Keratinocyte (primary cell): ENCODE measurements at places on chromosomes 1 and 21.
A peak's percentile ranks its signal among the peaks of the same experiment; 100 is the strongest.

DNA sequence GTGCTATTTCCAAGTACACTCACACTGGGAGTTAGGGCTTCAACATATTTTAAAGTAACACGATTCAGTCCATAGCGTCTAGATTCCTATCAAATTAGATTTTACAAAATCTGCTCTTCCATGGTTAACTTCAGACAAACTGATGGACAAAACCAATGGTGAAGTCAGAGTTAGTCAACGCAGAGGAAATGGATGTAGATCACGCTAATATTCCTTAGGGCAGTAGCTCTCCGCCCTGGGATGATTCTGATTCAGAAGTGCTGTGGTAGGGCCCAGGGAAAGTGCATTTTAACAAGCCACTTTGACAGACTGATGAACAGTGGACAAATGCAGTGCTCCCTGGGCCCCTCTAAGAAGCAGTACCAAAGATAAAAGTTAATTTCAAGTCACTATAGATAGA lies 83.2 kb downstream of the HIVEP3 start:
- no peak for DNase-seq
- no peak overlapping the region for H3K27ac ChIP-seq

GRCh38 chr1:3237570-3237969 lies 168.6 kb downstream of the PRDM16 start:
- no peaks in the 10 kb centered on the region for H3K27me3 ChIP-seq
- H3K36me3 ChIP-seq = no peaks in the 10 kb centered on the region
- H3K4me1 ChIP-seq = no peaks in the 10 kb centered on the region
- H3K4me3 ChIP-seq = no peak overlapping the region
- no peak for DNase-seq
- no peak overlapping the region for H3K27ac ChIP-seq

DNA sequence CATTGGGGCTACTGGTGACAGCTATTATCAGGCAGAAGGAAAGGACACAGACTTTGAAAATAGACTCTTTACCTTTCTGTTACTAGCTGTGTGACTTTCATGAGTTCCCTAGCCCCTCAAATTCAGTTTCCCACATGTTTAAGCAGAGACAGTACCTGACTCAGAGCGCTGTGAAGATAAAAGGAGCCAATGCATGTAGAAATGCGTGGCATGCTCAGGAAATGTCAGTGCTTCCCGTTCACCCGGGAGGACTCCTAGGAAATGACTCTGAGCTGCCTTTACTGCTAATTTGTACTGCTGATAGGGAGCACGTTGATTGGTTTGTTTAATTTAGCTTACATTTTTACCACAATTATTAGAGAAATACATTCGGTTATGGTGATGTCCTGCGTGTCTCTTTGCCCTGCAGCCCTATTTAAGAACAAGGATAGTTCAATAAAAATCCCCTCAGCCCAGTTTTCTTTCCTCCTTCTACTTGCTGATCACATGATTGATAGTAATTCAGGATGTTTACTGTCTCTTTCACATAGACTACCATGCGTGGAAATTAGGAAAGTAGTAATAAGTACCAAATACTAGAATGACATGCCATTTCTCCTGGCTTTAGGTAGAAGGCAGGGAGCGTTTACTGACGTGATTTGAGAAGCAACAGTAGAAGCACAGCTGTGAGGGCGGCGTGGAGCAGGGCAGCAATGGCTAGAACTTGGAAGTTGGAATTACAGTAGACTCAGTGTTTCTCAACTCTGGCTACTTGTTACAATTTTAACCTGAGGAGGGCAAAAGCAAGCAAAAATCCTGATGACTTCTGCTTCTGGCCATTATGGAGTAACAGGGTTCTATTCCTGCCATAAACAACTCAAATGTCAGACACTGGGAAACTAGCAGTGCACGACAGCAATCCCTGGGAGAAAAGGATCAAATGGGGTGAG lies 15.9 kb downstream of the PDIK1L start:
- peak overlapping the region; percentile 47 for H3K4me3 ChIP-seq
- peaks cover 36% of the 10 kb centered on the region for H3K4me1 ChIP-seq
- no peak for DNase-seq
- H3K27ac ChIP-seq = peak overlapping the region; percentile 77
- no peaks in the 10 kb centered on the region for H3K27me3 ChIP-seq
- no peaks in the 10 kb centered on the region for H3K36me3 ChIP-seq

GRCh38 chr1:8427493-8427892 lies 109.6 kb downstream of the SLC45A1 start:
- H3K4me1 ChIP-seq = peaks cover 10% of the 10 kb centered on the region
- H3K27me3 ChIP-seq = no peaks in the 10 kb centered on the region
- no peak overlapping the region for H3K27ac ChIP-seq
- DNase-seq = no peak

DNA sequence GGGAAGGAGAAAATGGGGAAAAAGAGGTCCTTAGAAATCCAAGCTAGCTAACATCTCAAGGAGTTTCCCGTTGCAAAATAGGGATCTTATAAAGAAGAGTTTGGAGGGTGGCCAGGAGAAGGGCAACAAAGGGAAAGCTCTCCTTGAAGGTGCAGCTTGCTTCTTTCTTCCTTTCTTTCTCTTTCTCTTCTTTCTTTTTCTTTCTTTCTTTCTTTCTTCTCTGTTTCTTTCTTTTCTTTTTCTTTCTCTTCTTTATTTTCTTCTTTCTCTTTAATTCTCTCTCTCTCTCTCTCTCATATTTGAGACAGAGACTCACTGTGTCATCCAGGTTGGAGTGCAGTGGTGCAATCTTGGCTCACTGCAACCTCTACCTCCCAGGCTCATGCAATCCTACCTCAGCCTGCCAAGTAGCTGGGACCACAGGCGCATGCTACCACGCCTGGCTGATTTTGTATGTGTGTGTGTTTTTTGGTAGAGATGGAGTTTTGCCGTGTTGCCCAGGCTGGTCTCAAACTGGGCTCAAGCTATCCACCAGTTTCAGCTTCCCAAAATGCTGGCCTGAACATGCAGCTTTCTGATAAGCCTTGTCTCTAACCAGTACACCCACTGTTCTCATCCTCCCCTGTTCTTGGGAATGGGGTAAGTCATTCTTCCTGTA lies 44.4 kb downstream of the RNF11 start:
- H3K27ac ChIP-seq = no peak overlapping the region
- H3K36me3 ChIP-seq = peaks cover 1% of the 10 kb centered on the region
- H3K4me3 ChIP-seq = no peak overlapping the region
- no peak for DNase-seq
- no peaks in the 10 kb centered on the region for H3K4me1 ChIP-seq

DNA sequence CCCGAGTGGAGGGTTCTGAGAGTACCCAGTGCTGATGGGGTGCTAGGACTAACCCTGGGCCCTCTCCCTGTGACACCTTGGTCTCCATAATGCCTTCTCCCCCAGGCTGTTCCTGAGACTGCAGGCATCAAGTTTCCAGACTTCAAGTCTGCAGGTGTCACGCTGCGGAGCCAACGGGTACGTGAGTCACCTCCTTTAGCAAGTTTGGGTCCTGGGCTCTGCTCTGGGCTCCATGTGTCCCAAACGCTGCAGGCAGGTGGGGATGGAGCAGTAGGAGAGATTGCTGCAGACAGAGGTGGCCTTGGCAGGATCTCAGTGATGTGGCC lies 6.0 kb downstream of the DMAP1 start:
- H3K4me1 ChIP-seq = peaks cover under 1% of the 10 kb centered on the region
- DNase-seq = no peak
- no peak overlapping the region for H3K4me3 ChIP-seq
- peaks cover 32% of the 10 kb centered on the region for H3K36me3 ChIP-seq

- H3K27ac ChIP-seq = no peak overlapping the region
- H3K36me3 ChIP-seq = no peaks in the 10 kb centered on the region
- DNase-seq = no peak
- H3K27me3 ChIP-seq = no peaks in the 10 kb centered on the region
Observed at GRCh38 chr1:30642391-30643120, 80.8 kb downstream of the MATN1 start.

- H3K27ac ChIP-seq = no peak overlapping the region
- DNase-seq = peak; percentile 5
- no peak overlapping the region for H3K4me3 ChIP-seq
- H3K27me3 ChIP-seq = no peaks in the 10 kb centered on the region
- H3K4me1 ChIP-seq = no peaks in the 10 kb centered on the region
Observed at GRCh38 chr1:167401260-167401873, 117.0 kb downstream of the CD247 start.

DNA sequence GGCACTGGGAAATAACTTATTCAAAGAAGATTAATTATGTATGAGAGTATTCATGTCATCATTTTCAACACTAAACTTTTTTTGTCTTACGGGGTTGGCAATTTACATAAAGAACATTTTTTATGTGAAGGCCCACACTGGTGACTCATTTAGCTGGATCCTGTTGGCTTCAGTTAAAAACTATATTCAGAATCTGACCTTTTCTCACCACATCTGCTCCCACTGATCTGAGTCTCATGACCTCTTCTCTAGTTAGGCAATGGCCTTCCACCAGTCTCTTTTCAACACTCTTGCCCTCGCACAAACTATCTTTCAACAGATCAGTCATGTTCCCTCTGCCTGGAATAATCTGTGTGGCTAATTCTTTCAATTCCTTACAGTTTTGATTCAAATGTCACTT lies 53.4 kb downstream of the TMPRSS15 start:
- H3K4me3 ChIP-seq = no peak overlapping the region
- no peaks in the 10 kb centered on the region for H3K36me3 ChIP-seq
- no peaks in the 10 kb centered on the region for H3K4me1 ChIP-seq
- no peaks in the 10 kb centered on the region for H3K27me3 ChIP-seq
- DNase-seq = no peak
- no peak overlapping the region for H3K27ac ChIP-seq

DNA sequence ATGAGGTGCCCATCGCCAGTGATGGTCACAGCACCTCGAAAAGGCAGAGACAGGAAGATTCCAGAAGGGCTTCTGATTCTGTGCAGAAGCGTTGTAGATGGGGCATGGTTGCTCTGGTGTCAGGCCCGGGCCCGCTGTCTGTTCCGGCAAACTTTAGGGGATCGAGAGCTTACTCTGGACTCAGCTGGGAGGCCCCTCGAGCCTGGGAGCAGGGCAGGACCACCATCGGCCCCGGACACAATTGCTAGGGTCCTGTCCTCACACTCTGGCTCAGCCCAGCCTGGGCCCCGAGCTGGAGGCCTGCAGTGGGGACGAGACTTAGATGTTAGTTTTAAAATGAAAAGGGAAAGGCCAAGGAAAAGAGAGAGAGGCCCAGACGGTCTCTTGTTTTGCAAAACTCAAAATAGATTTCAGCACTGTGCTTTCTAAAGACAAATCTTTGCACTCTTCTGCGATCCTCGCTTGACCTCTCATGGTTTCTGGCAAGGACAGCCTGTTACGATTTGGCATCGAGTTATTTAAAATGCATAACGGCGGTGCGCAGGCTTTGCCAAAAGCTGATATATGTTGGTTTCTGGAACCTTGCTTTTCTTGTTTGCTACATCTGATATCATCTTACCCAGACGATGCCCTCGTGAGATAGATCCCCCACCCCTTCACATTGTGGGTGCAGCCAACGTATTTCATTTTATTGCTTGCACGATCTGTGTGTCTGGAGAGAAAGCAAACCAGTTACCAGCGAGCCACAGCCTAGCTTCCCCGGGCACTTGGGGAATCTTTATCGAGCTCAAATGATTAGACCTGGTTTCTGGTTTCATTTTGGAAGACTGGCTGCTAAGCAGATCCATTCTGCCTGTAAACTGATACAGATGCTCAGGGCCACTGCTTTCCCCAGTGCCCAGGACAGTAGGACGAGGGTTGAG lies 58.0 kb downstream of the PRDM16 start:
- H3K27me3 ChIP-seq = no peaks in the 10 kb centered on the region
- no peaks in the 10 kb centered on the region for H3K4me1 ChIP-seq
- no peaks in the 10 kb centered on the region for H3K36me3 ChIP-seq

DNA sequence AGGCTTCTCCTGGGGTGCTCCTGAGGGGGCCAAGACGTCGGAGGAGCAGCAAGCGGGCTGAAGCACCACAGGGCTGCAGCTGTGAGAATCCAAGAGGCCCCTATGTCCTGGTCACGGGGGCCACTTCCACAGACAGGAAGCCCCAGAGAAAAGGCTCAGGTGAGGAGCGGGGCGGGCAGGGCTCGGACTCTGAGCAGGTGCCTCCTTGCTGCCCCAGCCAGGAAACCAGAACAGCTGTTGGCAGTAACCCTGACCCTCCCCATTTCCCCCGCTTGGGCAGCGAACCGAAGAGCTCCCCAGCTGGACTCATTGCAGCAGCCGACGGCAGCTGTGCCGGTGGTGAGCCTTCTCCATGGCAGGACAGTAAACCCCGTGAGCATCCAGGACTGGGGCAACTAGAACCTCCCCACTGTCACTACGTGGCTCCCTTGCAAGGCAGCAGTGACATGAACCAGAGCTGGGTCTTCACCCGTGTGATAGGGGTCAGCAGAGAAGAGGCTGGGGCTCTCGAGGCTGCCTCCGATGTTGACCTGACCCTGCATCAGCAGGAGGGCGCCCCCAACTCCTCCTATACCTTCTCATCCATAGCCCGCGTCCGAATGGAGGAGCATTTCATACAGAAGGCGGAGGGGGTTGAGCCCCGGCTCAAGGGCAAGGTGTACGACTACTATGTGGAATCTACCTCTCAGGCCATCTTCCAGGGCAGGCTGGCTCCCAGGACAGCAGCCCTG lies 625 bp downstream of the KLHDC7A start:
- H3K27me3 ChIP-seq = no peaks in the 10 kb centered on the region
- no peaks in the 10 kb centered on the region for H3K4me1 ChIP-seq
- H3K27ac ChIP-seq = no peak overlapping the region
- H3K36me3 ChIP-seq = no peaks in the 10 kb centered on the region
- DNase-seq = no peak

GRCh38 chr1:44546403-44547053 lies 127.8 kb downstream of the TMEM53 start:
- no peak overlapping the region for H3K4me3 ChIP-seq
- no peak overlapping the region for H3K27ac ChIP-seq
- no peaks in the 10 kb centered on the region for H3K36me3 ChIP-seq
- H3K4me1 ChIP-seq = peaks cover 14% of the 10 kb centered on the region

DNA sequence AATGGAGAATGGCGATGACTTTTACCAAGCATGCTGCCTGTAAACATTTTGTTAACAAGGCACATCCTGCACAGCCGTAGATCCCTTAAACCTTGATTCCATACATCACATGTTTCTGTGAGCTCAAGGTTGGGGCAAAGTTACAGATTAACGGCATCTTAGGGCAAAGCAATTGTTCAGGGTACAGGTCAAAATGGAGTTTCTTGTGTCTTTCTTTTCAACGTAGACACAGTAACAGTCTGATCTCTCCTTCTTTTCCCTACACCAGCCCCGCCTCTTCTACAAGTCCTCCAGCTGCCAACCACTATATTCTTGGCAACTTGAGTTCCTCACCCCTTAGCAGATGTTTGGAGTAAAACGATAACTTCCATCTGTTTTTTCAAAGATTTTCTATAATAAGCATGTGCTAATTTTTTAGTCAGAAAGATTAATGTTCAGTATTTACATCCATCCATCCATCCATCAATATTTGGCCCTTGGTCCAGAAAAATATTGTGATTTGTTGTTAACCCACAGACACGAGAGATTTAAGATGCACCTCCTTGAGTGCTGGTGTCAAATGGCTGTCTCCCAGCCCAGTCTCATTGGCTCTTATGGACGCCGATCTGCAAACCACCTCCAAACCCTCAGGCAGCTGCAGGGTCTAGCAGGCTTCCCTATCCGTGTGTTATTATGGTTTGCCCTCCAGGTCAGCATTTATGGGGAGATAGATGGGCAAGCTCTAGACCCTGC lies 3.8 kb downstream of the DNALI1 start:
- H3K4me1 ChIP-seq = peaks cover 8% of the 10 kb centered on the region
- no peak for DNase-seq
